Stimulated activated CD4-positive, alpha-beta T cell treated with anti-CD3 and anti-CD28 coated beads, Interleukin-12 subunit alpha, Interleukin-12 subunit beta, amount 100 ng/mL, for 24 hours (primary cell): ENCODE measurements at places on chromosomes 1 and 21.

GRCh38 chr21:45877821-45878469, 103.6 kb upstream of the COL6A1 start:
- DNase-seq: no peak

- no peak for DNase-seq
These were observed 43.0 kb downstream of the TMCC2 start for GRCh38 chr1:205270764-205271163.

GRCh38 chr1:181714428-181714827, 231.1 kb downstream of the CACNA1E start:
- no peak for DNase-seq

DNA sequence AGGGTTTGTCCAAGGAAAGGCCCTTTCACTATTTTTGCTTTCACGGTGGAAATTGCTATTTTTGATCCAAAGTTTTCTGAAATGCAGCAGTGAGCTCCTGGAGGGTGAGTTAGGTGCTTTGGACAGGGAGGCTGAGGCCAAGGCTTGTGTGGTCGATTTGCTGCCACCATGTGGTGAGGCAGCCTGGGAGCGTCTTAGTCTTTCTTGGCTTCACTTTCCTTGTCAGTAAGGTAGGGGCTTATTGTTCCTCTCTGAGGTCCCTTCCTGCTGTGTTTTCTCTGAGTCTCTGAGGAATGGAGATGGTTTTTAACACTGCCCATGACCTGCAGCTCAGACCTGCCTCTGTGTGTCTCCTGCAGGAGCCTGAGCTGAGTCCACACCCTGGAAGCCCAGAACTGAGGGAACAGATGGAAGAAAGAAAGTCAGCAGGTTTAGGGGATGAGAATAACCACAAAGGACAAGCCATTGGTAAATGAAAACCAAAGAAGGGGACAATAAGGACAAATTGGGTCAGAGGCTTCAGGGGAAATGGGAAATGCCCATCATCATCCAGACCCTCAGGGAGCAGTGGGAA, 20.1 kb upstream of the S100A10 start:
- DNase-seq: no peak

DNA sequence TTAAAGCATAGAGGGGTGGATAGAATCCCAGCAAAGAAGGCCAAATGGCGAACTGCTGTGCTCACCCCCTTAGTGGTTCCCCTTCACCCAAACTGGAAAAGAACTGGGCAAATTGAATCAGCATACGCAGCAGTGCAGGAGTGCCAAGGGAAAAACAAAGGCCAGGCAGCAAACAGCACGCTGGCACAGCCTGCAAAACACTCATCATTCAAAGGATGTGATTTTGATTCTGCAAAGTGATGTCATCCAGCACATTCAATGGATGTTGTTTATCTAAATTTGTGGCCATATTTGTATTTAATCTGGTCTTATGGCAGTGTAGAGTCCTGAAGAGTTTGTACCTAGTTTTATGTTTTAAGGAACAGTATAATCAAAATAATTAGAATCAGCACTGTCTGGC, 71.8 kb upstream of the ECE1 start:
- no peak for DNase-seq

DNA sequence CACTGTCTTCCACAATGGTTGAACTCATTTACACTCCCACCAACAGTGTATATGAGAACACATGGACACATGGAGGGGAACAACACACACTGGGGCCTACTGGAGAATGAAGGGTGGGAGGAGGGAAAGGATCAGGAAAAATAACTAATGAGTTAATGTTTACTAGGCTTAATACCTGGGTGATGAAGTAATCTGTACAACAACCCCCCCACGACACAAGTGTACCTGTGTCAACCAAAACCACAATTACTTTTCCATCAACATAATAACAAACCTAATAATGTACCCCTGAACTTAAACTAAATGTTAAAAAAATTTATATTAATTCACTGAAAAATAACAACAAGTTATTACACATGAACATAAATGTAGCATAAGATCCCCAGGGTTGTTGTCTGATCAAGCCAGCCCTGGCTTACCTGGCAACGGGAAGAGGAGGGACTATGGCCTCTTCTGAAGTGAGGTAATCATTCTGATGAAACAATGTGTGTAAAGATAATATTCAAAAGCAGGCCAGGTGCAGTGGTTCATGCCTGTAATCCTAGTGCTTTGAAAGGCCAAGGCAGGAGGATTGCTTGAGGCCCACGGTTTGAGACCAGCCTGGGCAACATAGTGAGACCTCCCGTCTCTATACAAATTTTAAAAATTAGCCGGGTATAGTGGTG, 40.8 kb upstream of the HEATR1 start:
- no peak for DNase-seq

DNA sequence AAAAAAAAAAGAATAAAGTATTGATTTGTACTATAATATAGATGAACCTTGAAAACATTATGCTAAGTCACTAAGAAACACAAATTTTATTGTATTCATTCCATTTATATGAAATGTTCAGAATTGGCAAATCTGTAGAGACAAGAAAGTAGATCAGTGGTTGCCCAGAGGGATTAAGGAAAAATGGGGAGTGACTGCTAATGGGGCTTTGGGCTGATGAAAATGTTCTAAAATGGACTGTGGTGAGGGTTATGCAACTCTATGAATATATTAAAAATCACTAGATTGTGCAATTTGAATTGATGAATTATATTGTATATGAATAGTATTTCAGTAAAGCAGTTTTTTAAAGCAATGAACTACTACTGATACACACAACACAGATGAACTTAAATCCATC, 10.0 kb downstream of the GDAP2 start:
- DNase-seq: no peak

DNA sequence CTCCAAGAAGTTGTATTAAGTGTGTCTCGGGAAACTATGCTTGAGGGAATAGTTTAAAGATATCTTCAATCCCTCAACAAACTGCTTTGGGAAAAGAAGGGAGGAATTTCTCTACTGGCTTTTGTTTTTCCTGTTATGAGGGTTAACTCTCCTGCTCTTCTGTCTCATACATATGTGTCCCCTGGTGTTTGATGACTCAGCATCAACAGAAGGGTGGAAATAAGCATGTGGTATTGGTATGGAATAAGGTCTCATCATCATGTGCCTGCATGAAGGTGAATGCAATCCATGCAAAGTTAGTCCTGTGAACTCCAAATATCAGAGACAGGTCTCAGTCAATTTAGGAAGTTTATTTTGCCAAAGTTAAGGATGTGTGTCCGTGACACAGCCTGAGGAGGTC, 27.2 kb upstream of the ADAR start:
- DNase-seq: no peak

- no peak for DNase-seq
These were observed 533.4 kb downstream of the MATN1 start for GRCh38 chr1:30189818-30190500.

DNA sequence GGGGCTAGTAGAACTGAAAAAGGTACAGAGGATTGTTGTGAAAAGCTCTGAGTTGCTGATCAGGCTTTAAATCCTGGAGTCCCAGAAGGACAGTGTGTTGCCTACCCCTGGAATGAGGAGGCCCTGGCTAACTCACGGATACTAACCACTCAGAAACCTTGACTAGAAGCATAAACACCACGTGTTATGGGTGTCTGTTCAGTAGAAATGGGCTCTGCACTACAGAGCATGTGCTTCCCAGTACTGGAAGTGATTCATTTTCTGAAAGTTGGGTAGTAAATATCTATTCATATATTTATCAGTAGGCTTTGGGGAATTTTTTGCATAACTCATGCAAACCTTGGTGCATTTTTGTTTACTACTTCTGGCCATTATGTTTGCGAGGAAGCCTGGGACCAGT, 15.1 kb upstream of the CLCA1 start:
- no peak for DNase-seq

- DNase-seq: no peak
These were observed 49.7 kb upstream of the MACF1 start for GRCh38 chr1:39154553-39155421.

- no peak for DNase-seq
These were observed 7.0 kb downstream of the COLGALT2 start for GRCh38 chr1:184030433-184031091.

DNA sequence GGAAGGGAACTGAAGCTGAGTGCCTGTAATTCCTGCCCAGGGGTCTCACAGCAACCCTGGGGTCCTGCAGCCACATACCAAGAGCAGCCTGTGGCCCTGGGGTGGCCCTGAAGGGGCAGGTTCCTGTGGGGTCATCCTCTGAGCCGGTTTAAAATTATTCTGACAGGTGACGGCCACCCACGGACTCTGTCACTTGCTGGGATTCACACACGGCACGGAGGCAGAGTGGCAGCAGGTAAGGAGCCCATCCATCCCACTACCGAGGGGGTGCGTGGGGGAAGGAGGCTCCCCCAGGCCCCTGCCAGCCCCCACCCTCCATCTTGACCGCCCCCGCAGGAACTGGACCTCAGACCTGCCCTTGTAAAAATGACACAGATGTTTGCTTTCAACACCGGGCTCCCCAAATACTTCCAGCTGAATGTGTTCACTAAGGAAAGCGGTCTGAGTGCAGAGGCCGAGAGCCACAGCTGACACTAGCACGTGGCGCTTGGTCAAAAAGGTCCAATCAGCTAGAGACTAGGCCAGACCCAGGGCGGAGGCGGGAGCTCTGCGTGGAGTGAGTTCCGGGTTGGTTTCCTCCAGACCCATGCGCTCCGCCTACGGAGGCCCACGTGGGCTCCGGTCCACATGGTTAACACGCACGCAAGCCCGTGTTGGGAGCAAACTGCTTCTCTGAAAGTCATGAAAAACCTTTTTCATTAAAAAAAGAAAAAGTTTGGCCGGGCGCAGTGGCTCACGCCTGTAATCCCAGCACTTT, 10.0 kb downstream of the YBEY start:
- DNase-seq: peak; percentile 48

DNA sequence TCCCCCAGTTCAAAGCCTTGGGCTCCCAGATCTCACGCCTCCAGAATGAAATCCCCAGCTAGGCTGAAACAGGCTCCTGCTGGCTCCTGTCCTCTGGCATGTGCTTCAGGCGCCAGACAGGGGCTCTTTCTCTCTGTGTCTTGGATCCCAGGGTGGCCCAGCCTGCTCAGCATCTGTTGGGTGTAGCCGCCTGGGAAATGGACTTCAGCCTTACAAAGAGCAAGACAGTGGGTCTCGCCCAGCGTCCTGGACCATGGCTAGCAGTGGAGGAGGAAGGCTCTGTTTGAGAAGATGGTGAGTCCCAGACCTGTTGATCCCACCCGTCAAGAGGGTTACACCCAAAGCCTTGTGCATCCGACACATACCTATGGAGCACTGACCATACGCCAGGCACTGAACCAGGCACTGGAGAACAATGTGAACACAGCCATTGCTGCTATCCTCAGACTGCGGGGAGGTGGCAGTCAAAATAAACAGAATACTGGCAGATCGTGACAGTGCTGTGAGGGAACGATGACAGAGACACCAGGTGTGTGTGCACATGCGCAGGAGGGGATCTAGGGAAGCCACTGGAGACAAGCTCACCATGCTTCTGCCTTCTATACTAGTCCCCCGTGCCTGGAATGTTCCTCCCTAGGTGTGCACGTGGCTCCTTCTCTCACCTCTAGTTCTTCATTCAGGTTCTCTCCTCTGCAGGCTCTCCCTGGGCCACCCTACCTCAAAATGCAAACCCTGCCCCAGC, 93.0 kb upstream of the GCLM start:
- no peak for DNase-seq

GRCh38 chr1:44013949-44014348, 17.3 kb downstream of the SLC6A9 start:
- no peak for DNase-seq

DNA sequence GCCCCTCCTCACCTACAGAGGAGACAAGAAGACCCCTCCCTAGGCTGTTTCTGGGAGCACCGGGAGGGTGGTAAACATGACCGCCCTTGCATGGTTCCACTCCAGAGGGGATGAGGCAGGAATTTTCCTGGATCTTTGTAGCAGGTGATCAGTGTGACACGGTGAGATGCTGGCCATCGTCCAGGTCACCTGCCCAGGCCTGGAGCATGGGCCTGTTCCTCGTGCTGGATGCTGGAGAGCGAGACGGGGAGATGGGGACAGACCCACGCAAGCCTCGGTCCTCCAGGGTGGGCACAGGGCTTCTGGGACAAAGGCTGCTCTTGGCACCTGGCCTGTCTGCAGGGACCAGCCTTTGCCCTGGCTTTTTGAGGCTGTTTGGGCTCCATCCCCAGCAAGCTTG, 46.2 kb downstream of the DMRTB1 start:
- no peak for DNase-seq

- no peak for DNase-seq
These were observed 281.2 kb downstream of the PAPPA2 start for GRCh38 chr1:176744142-176744541.

- DNase-seq: no peak
These were observed 243.9 kb downstream of the KAZN start for GRCh38 chr1:14842361-14842760.

DNA sequence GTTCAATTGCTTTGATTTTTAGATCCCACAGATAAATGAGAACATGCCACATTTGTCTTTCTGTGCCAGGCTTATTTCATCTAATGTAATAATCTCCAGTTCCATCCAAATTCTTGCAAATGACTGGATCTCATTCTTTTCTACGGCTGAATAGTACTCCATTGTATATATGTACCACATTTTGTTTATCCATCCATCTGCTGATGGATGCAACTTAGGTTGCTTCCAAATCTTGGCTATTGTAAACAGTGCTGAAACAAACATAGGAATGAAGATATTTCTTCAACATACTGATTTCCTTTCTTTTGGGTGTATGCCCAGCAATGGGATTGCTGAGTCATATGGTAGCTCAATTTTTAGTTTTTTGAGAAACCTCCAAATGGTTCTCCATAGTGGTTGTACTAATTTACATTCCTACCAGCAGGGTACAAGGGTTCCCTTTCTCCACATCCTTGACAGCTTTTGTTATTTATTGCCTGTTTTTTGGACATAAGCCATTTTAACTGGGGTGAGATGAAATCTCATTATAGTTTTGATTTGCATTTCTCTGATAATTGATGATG, 344.4 kb downstream of the KCTD3 start:
- no peak for DNase-seq

DNA sequence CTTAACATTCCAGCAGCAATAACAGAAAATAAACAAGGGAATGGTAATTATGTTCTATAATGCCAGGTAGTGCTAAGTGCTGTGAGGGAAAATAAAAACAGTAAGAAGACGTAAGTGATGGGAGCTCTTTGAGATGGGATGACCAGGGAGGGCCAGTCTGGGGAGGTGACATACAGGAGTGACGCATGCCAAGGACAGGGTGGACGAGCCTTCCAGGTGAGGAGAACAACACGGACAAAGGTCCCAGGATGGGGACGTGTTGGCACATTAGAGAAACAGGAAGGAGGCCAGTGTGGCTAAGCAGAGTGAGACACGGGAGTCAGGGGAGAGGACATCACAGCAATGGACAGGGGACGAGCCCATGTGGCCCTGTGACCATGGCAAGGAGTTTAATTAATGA, 11.7 kb upstream of the LRRC52 start:
- DNase-seq: no peak
